ENCODE measurements at places on chromosomes 12 and 14. TPM values are rescaled to one million over a fixed set of nuclear protein-coding genes. Genes with fewer than 3 reads are reported as not detected.

Gene SERPINA12
- not detected for polyA plus RNA-seq

Gene KRT86
- polyA plus RNA-seq, result 0.09 TPM

Gene SIX1
- polyA plus RNA-seq, result 0.11 TPM

Gene DCN
- not detected for polyA plus RNA-seq

Gene ZNF268
- polyA plus RNA-seq, result 6.3 TPM

Gene TCL1B
- polyA plus RNA-seq, result 11.5 TPM

Gene OR4K17
- polyA plus RNA-seq, result not detected

Gene DDN
- 0.14 TPM for polyA plus RNA-seq

Gene CDCA4
- 80.6 TPM for polyA plus RNA-seq

Gene ZNF385A
- 5.2 TPM for polyA plus RNA-seq

Gene GZMH
- not detected for polyA plus RNA-seq

Gene DEGS2
- 0.82 TPM for polyA plus RNA-seq

Gene CLEC1B
- not detected for polyA plus RNA-seq

Data from H1 (cell line).